C1 segment of cervical spinal cord (tissue), 14 donors: ENCODE measurements at places on chromosomes 1 and 21.

GRCh38 chr21:17784180-17784598 is 35.0 kb downstream of the C21orf91 start:
- DNase-seq: no peak

- no peak for DNase-seq
Measured at GRCh38 chr1:151829352-151830046, 2.1 kb downstream of the RORC start.

DNA sequence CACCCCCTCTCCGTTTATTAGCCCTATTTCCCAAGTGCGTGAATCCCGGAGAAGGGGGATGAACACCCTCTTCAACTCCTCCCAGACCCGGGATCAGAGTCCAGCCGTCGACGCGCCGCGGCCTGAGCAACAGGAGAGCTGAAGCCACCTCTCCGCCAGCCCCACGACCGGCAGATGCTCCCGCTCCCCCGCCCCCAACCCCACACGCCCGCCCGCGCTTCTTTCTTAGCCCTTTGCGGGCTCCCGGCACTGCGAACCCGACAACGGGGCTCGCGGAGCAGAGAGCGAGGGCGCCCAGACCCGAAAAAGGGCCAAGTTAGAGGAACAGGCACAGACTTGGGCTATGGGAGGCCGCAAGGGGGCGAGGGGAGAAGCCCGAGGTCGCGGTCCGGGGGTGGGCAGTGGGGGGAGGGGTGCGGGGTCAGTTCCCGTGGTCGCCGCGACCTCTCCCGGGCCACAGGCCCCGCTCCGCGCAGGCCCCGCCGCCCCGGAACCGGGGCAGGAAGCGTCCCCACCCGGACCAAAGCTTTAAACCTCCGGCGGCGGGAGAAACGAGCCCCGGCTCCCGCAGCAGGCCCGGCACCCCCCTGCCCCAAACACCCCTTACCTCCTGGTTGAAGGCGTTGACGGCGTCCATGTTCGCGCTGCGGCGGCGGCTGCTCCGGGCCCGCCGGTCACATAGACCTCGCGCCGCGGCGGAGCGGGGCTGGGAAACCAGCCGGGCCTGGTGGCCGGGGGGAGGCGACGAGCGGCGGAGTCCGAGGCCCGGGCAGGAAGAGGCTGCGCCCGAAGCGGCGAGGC is 662 bp downstream of the SCAF4 start:
- peak; percentile 59 for DNase-seq

DNA sequence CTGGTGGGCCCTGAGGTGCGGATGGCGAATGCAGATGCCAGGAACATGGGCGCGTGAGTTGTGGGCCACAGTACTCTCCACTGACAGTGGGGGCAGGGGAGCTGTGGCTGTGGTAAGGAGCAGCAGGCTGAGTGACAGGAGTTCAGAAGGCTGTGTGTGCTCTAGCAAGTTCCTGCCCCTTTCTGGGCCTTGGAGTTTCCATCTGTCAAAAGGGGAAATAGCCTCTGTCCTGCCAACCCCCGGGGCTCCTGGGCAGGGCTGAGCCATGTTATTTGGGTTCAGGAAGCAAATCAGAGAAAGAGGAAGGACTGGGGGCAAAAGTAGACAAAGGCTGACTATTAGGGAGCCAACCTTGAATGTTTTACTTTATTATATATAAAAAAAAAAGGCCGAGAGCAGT is 19.5 kb upstream of the MFN2 start:
- no peak for DNase-seq

DNA sequence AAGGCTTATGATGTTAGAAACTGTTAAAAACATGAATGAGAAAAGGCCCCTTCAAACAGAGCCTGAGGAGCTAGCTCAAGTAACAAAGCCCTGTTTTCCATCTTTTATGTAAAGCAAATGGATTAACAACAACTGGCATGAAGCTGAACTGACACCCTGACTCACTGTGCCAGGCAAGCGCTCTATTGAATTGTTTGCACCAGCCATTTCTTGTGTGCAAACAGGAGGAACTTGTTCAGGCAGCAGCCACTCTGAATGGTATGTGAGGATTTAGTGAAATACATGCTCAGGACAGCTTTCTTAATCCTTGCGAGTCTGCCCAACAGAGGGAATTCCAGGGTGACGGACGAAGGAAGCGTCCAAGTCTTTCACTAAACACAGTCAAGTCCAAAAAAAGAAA is 291.1 kb upstream of the ADGRL2 start:
- DNase-seq: no peak

DNA sequence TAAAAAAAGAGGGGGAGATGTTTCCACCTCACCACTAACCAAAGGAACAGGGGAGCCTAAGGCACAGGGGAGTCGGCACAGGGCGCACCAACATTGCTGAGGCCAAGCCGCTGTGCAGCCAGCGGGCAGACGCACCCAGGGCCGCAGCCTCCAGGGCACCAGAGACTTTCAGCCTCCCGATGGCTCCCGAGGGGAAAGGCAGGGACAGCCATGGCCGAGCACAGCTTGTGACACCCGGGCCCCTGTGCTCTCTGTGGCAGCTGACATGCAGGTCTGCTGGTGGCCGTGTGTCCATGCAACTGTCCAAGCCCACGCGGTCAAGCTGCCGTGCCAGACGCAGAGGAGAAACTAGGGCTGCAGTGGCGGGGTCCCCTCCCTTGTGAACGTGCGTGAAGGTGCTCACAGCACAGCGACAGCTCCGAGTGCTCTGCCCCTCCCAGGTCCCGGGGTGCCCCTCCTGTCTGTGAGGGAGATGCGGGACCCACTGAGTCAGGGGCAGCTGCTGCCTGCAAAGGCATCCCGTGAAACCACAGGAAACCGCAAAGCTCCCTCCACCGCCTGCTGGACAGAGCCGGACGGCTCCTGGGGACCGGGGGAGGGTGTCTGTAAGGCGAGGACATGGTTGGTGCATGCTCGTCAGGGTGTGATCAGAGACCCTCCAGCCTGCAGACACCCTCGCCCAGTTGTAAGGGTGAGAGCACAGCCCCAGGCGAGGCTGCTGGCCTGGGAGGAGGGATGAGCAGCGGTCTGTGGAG is 2.5 kb downstream of the KRTAP10-11 start:
- no peak for DNase-seq

DNA sequence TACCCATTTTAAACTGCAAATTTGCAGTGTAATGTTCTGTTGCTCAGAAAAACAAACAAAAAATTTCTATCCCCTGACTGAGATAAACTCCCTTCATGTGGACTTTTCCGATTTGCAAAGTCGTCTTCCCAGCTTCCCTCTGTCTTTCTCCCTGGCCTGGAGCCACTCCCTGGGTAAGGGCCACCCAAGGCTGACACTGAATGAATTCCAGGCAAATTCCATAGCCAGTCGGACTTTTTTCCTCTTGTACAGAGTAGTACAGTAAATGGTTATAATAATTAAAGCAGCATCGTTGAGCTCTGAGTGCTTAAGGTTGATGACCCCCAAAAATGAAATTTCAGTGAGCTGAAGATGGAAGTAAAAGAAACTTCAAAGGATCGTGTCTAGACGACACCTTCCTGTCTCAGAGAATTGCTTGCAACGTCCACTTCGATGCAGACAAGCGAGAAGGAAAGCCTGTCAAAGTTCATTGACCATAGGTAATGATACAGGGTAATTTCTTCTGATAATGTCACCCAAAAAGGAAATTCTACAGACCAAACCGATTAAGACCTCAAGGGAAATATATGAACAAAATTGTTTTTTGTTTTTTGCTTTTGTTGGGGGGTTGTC is 33.6 kb upstream of the LHX8 start:
- DNase-seq: no peak

- no peak for DNase-seq
Measured at GRCh38 chr1:13790290-13791030, 90.5 kb downstream of the PRDM2 start.

GRCh38 chr21:25453524-25453923 is 153.8 kb downstream of the MRPL39 start:
- DNase-seq: no peak

GRCh38 chr21:14306126-14306907 is 76.6 kb downstream of the HSPA13 start:
- DNase-seq: no peak

GRCh38 chr1:175054736-175055135 is 12.9 kb upstream of the TNN start:
- no peak for DNase-seq

- no peak for DNase-seq
Measured at GRCh38 chr1:55148676-55149075, 66.5 kb downstream of the USP24 start.

DNA sequence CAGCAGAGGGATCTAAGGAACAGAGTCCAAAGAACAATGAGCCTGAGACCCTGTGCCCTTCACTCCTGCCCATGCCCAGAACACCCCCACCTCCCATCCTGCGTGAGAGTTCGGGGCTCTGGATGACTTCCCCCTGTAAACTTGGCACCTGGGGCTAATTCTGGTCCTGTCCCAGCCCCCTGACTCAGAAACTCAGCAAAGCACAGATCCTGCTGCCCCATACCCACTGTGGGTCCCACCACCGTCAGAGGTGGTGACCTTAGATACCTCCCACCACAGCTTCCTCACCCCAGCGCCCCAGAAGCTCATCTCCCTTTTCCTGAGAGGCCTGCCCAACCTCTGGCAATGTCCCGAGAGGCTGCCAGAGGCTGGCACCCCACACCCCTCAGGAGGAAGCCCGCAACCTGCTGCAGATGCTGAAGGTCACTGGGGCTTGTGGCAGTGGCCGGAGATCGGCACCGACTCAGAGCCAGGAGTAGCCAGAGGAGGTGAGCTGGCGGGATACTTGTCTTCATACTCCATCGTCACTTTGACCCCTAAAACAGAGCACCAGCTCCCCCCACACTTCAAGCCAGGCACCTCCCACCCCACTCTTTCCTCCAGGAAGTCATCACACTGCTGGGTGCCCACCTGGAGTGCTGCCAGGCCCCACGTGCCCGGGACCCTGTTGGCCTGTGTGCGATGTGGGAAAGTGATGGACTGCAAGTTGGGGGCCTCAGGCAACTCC is 111.6 kb upstream of the IFFO2 start:
- DNase-seq: no peak

DNA sequence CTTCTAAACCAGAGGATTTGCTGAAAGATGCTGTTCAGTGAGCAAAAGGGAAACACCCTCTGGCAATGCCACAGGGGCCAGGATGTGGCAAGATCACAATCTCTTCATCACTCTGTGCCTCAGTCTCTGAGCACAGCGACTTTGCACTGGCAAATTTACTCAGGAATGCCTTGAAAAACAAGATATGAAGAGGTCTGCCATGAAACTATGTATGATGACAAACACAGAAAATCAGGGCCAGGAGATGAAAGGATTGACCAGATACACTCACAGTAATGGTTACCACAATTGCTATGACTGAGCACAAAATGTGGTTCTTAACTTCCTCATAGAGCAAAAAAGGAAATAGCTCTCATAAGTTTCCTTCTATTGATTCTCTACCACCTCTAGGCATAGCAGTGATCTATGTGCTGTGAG is 5.8 kb downstream of the TTC13 start:
- no peak for DNase-seq

- no peak for DNase-seq
Measured at GRCh38 chr1:184625271-184625670, 129.4 kb downstream of the EDEM3 start.

- DNase-seq: no peak
Measured at GRCh38 chr1:115275216-115275615, 62.8 kb downstream of the NGF start.

DNA sequence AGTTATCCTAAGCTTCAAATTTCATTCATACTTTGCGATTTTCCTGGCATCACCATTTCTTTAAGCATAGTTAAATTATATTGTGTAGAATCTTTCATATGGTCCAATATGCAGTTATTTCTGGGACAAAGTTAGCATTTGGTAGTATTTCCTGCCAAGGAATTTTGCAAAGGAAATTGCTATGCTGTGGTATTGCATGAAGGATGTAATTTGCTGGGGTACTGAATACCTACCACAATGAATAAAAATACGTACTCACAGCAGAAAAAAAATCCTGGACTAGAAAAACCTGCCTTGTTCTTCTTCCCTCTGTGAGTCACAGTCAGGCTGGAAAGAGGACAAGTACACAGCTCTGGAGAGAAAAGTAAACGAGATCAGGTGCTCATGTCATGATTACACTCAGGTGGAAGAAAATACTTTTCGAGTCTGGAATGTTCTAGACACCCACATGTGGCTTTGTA is 241.2 kb downstream of the PTBP2 start:
- DNase-seq: no peak

- DNase-seq: no peak
Measured at GRCh38 chr1:34771573-34772371, 9.2 kb upstream of the GJB3 start.

GRCh38 chr1:35659589-35659988 is 18.3 kb upstream of the PSMB2 start:
- DNase-seq: no peak

- no peak for DNase-seq
Measured at GRCh38 chr1:166789286-166789685, 50.0 kb upstream of the POGK start.

GRCh38 chr1:85584264-85584781 is 3.8 kb downstream of the CCN1 start:
- DNase-seq: no peak

GRCh38 chr1:169245706-169246105 is 121.9 kb downstream of the NME7 start:
- no peak for DNase-seq

DNA sequence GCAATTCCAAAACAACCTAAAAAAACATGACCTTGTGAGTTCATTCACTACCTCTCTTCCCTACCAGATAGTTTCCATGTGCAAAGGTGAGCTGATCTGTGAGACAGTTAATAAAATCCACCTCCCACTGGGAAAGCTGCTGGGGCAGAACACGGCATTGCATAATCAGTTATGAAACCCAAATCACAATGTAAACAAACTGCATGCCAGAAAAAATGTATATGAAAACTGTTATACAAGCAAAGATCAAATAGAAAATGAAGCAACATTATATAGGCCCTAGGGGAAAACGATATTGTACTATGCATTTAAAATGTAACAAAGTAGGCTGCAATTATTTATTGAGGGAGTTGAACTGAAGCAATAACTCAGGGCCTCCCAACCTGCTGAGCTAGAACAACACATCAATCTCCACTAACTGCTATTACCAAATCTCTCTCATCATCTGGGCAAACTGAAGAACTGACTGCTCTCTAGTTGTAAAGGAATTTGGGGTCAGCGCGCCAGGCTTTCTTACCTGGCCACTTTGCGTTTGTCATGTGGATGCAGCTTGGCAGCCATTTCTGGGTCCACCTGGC is 31.0 kb downstream of the TRIT1 start:
- DNase-seq: no peak

- no peak for DNase-seq
Measured at GRCh38 chr1:80250573-80251168, 1244.1 kb upstream of the ADGRL4 start.

DNA sequence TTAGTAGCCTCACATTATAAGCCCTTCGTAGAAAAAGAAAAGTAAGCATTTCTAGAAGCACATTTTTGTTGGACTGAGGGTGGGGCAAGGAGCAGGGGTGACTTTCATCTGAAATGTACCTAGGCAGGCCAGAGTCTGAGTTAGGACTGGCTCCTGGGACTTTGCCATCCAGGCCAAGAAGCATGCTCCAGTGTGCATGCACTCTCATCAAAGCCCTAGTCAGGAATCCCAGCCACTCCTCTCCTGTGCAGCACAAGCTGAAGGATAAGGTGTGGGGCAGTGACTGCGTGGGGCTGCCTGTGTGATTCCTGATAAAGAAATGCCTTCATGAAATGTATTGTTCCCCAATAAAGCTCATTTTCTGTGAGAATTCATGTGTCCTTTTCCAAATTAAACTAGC is 88.2 kb downstream of the GFI1 start:
- no peak for DNase-seq
